ENCODE measurements at places on chromosomes 6 and 20.

- DNase-seq = no peak
Measured at GRCh38 chr20:63178446-63178820, 37.5 kb downstream of the YTHDF1 start.

- DNase-seq = no peak
Measured at GRCh38 chr20:42576167-42576566, 613.5 kb downstream of the PTPRT start.

DNA sequence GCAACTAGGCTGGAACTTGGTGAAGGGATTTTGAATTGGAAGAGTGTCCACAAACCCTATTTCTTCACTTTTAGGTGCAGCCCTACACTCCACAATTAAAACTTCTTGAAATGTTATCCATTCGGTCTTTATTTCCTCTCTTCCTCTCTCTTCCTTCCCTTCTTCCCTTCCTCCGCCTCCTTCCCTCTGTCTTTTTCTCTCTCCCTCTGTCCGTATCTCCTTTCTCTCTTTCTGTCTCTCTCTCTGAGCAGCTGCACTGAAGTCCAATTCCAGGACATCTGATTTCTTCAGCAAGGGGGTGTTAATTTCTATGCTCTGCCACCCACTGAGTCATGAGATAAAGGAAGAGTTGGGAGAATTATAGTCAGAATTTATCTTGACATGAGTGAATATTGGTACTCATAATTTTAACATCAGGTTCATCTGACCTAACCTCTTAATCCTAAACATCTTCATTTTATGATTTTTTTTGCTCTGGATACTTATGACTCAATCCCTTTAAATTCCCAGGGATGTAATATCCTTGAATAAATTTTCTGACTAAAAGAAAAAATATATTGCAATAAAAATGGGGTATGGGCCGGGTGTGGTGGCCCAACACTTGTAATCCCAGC is 84.2 kb downstream of the BCAS1 start:
- no peak for DNase-seq

GRCh38 chr6:5905431-5906339 is 101.0 kb downstream of the NRN1 start:
- no peak for DNase-seq

DNA sequence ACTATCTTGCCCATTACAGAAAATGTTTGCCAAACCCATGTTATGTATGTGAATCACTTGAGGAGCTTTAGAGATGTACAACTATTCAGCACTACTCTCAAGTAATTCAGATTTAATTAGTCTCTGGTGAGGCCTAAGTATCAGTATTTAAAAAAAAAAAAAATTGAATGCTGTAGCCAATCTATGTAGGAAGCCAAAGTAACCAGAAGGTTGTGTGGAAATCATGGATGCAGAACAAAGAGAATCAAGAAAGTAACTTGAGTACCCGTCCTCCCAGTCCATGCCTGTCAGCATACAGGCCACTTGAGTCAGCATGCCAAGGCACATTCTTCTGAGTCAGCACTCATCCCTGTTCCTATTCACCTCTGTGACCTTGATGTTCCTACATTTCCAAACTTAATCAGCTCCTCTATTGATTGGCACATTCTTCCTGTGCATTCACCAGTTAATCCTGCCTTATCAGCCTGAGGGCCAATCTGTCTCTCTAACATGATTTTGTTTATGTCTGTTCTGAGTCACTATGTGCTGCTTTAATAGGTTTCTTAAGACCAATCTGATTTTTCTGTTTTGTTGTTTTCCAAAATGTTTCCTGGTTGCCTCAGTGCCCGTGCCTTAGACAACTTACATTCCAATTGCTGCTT is 165.6 kb downstream of the KCNQ5 start:
- no peak for DNase-seq

DNA sequence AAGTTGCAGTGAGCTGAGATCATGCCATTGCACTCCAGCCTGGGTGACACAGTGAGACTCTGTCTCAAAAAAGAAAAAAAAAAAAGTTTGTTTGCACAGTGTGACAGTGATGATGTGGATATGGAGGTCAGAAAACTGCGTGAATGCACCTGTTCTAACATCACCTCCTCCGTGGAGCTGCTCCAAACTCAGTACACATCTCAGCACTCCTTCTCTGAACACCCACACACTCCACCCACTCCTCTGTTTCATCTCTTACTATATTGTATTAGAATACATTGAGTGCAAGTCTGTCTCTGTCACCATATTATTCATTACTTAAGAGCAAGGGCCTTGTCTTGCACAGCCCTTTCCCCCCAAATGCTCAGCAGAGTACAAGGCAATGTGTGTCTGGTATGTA is 51.5 kb upstream of the ENPP4 start:
- DNase-seq = no peak

DNA sequence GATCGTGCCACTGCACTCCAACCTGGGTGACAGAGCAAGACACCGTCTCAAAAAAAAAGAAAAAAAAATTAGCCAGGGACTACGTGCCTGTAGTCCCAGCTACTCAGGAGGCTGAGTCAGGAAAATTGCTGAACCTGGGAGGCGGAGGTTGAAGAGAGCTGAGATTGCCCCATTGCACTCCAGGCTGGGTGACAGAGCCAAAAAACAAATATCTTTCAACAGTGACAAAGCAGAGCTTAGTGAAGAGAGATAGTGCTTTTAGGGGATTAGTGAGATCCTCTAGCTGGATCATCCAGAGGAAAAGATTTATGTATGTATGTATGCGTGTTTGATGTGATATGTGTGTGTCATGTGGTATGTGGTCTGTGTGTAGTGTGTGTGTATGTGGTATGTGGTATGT is 56.6 kb downstream of the IL22RA2 start:
- no peak for DNase-seq

DNA sequence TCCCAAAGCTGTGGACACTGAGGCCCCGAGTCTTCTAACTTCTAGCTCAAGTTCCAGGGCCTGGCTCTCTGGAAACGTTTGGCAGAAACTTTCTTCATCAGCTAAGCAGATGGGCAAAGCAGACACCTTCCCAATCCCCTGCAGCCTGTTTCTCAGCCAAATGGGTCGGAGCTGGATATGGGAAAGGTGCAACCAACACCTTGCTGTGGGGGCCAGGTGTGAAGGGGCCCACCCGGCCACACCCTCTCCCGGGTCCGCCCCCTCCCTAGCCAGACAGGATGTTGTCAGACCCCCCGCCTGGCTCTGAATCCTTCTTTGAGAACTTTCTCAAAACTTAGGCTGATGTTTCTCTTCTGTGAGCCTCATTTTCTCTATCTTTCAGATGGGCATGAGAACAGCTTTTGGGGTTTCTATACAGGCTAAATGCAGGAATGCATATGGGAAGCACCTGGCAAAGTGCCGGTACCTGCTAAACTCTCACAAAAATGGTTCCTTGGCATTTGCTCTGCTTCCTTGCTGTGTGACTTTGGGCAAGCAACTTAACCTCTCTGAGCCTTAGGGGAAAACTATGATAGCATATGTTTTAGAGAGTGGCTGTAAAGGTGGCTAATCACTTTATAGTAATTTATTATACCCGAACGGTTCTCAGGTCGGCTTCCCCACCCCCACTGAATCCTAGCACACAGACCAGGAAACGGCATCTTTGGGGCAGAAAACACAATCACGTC is 1.8 kb downstream of the SNAI1 start:
- no peak for DNase-seq

DNA sequence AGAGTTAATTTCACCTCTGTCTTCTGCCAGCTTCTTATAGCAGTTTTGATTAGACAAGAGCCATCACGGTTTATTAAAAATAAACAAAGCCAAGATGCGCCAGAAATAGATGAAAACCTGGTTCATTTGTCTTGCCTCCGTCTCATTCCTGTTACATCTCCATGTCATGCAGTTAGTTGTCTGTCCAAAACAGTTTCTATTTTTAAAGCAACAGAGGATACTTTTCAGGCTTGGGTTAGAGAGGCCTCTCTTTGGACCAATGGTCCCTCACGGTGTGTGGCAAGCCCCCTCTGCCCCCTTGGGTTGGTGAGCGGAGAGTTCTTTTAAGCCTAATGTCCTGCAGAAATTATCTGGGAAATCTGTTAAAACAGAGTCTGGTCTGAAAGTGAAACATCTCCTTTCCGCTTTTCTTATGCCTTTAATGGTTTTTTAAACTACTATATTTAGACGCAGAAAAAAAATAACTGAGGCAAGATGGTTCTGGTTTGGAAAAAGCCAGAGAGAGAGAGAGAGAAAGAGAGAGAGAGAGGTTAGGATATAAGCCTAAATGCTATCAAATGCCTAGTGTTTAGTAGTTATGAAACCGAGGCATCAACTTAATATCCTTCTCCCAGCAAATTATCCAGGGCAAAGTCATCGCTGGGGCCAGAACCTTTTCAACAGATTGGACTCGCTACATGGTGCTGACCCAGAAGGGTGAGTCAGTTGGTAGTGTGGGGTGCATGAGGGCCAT is 64.5 kb downstream of the ZDHHC14 start:
- no peak for DNase-seq

- no peak for DNase-seq
Measured at GRCh38 chr6:170296423-170296745, 5.5 kb upstream of the DLL1 start.

GRCh38 chr20:48492715-48493070 is 335.1 kb downstream of the PREX1 start:
- DNase-seq = no peak

DNA sequence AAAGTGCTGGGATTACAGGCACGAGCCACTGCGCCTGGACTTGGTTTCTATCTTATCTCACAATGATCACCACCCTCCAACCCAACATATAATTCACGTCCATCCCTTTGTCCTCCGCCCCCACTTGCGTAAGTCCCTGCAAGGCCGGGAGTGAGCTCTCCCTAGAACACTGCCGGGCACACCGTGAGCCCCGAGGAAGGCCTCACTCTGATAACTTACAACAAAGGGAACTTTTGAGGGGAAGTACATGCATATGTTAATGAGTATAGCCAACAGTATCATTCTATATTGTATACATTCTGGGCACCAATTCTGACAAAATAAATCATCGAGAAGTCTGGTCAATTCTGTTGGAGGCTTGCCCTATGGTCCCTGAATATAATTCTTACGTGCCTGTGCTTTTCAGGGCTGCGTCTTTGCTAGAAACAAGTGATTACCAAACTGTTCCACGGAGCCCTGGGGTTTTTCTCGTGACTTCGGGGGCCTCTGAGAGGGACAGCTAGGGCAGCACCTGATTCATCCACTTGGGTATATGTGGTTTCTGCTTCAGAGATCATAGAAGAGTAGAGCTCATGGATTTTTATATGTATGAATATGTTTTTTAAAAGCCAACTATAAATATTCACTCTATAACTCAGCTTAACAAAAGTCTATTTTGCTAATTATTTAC is 469.8 kb upstream of the AGPAT4 start:
- DNase-seq = no peak

DNA sequence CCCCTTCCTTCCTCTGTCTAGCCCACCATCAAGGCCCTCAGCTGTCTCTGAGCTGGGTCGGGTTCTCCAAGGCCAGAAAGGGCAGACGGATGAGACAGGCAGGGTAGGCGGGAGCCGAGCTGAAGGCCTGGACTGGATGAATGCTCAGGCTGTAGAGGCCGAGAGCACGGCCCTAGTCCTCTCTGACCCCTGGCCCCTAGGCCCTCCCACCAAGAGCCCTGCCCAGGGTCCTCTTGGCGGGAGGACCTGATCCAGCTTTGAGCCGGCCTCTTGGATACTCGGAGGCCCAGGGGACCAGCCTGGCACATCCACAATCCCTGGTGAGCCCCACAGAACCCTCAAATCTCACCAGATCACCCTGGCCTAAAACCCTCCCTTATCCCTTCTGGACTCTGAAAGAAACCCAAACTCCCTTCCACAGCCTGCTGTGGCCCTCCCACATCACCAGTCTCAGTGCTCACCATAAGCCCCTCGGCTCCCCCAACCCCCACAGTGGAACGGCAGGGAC is 8.2 kb downstream of the ADISSP start:
- DNase-seq = no peak

DNA sequence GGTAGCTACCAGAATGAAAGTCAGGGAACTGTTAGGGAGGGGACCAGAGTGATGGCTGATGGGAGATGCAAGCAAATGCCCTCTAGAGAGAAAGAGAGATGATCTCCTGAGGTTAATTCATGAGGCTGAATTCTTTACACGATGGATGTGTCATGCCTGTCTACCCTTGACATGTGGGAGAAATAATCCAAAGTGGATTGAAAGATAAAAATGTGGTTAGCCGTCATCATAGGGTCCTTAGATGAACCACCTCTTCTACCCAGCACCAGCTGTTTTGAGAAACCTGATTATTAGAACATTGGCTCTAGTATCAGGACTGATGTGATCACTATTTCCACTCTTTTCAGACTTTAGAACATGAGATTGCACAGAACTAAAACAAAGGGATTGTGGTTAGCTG is 53.6 kb downstream of the SOBP start:
- no peak for DNase-seq

- no peak for DNase-seq
Measured at GRCh38 chr6:129130959-129131681, 248.2 kb downstream of the LAMA2 start.

GRCh38 chr6:33802186-33802958 is 1.4 kb downstream of the MLN start:
- DNase-seq = no peak

- no peak for DNase-seq
Measured at GRCh38 chr6:34585512-34586061, 29.5 kb upstream of the SPDEF start.

DNA sequence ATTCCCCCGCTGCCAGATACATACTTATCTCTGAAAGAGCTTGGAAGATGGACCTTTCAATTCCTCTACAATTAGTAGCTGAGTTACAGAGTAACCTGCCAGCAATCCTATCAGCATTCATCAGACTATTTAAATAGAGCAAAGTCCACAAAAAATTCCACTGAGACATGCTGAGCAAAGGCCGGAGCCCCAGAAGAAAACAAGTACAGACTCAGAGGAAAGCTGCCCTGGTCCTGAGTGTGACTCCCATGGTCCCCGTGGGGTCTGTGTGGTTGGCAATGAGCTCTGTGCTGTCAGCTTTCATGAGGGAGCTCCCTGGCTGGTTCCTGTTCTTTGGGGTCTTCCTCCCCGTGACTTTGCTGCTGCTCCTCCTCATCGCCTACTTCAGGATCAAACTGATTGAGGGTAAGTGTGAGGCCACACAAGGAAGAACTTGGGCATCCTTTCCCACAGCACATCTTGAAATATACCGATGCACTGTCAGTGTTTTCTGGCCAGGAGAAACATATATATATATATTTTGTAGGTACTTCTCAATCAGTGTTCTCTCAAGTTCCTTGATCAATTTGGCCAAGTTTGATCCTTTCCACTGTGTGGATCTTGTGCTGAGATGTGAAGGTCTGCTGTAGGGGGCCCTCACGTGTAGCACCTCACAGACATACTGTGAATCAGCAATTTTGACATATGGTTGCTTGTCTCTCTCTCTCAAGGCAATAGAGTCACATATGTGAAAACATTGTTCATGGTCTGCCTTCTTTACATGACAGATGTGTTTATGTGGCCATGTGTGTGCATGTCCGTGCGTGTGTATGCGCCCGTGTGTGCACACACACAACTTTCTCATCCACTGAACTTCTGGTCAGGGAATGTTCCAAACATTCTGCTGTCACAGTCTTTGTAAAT is at the start of gene SMLR1:
Gene SMLR1 (plus strand): TSS at position 160 of the 903 bp plus-strand sequence. CDS start 8 bp downstream, at position 168.
- no peak for DNase-seq

- no peak for DNase-seq
Measured at GRCh38 chr6:27260369-27260768, 12.9 kb downstream of the PRSS16 start.
